ENCODE measurements at places on chromosomes 1 and 21.

GRCh38 chr1:27519331-27520258 is 29.6 kb upstream of the WASF2 start:
- DNase-seq = no peak

DNA sequence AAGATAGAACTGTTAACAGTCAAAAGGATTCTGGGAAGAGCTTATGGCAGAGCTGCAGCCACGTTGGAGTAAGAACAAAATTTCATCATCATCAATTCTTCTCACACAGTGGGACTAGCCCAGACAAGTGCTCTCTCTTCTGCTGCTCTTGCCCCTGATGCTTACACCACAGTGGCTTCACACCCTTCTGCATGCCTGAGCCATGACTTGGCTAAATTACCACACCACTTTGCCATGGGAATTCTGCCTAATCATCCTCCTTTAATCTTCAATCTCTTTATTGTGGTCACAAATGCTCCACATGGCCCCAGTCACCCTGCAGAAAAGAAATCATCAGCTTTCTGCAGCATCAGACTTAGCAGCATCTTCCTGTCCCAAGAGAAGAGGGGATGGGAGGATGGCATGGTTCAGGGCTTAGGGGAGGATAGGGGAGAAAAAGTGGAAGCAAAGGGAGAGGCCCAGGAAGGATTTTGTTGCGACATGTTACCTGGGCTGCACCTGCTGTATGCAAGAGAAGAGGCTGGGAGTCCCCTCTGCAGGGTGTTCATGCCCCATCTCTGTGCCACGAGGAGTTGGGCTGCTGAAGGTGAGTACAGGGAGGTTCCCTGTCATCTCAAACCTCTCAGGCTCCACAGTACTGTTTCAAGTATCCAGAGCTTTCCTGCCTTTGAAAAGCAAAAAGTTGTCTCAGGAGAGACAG is 9.0 kb upstream of the RPTN start:
- peak; percentile 85 for DNase-seq

GRCh38 chr1:172969611-172970010 is 81.1 kb downstream of the TNFSF18 start:
- peak; percentile 83 for DNase-seq

DNA sequence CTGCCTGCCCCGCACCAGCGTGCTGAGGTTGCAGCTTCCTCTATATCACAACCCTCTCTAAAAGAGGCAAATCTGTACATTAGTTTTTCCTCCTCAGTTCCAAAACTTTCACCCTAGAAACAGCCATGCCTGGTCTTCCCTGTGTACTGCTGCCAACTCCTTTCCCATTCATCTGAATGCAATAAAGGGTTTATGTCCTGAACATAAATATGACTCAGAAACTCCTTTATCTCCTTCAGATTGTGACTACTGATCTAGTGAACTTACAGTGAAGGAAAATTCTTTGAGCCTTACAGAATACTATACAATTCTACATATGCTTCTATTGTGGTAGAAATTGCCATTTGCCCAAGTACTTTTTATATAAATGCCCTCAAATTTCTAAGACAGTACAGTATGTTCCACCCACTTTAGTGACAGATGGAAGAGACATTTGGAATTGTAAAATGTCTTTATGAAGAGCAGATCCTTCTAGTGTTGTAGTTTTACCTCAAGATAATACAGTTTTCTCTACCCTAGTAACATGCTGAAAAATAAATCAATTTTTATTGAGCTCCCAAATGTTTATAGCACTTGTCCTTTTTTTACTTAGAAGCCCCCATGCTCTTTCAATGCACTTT is 345.1 kb upstream of the SNX7 start:
- no peak for DNase-seq

DNA sequence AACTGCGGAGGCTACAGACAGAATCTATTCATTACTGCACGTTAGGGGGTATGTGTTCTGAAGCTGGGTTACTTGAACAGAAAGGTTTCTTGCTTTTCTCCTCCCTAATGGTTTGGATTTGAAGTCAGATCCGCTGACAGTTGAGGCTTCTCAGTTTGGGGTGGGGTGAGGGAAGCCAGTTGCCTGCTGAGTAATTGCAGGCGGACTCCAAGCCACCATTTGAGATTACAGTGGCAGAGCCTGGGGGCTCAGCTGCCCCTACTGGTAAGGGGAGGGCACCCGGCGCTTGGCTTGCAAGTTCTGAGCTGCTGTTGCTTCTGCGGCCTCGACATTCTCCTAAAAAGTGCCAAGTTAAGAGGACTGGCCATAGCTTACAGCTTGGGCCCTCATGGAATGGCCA is 2.0 kb downstream of the GRHL3 start:
- DNase-seq = no peak

GRCh38 chr1:227914801-227915563 is 32.8 kb downstream of the WNT9A start:
- DNase-seq = no peak

Measured in AG09309 (cell line).